ENCODE measurements at places on chromosomes 11 and 22. TPM values are rescaled to one million over a fixed set of nuclear protein-coding genes. Genes with fewer than 3 reads are reported as not detected.

- DNase-seq: no peak
These were observed 323.3 kb upstream of the PDGFD start for GRCh38 chr11:104487046-104487806.

DNA sequence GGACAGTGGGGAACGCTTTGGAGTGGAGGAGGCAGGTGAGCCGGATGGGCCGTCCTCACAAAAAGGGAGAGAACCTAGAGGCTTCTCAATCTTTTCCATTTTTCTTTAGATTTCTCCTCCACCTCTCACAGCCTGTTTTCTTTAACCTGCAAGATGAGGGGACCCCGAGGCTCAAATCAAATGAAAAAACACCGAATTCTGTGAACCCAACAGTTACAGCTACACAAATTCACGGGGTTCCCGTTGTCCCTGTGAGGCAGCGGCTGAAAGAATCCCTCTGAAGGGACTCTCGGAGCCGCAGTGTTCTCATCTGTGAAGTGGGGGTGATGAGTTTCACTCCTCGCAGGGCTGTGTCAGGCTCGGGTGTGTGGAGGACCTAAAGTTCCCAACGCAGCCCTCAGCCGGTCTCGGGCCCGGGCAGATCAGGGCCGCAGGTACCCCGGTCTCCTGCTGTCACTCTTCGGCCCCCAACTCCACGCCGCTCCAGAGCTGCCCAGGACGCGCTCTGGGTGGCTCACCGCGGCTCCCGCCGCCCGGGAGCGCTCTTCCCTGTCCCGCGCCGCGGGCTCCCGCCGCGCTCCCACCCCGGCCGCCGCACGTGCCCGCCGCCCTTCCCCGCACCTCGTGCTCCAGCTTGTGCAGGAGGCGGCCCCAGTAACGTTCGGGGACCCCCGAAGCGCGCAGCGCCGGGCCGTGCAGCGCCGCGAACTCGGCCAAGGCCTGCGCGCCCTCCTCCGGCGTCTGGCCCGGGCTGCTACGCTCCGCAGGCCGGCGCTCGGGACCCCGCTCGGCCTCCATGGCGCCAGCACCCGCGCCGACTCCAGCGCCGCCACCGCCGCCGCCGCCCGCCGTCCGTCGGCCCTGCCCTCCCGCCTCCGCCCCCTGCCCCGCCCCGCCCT lies at the start of gene TTLL12:
Gene TTLL12 (minus strand): TSS at position 863 of the 899 bp plus-strand sequence. CDS start 65 bp downstream, at position 798.
- peak; percentile 85 for DNase-seq

GRCh38 chr11:64324692-64325469 lies 7.0 kb downstream of the PRDX5 start:
- DNase-seq: no peak

Gene KCNK4
- total RNA-seq: not detected

Gene OR8K3
- total RNA-seq: not detected

DNA sequence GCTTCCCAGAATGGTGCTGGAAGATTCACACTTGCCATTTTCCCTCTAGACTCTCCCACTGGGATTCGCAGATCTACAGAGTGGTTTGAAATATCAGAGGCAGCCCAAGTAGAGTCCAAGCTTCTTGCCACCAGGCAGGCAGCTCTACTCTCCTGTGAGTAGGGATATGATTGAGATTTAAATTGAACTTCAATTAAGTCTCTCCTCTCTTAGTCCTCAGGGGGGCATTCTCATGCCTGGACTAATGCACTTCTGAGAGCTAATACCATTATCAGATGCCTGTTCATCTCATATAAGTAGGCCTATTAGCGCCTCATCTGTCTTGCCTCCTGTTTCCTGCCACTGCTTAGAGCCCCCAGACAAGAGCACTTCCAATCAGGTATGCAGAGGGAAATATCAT lies 25.5 kb upstream of the AMPD3 start:
- DNase-seq: no peak

Gene EXPH5
- 30.8 TPM for total RNA-seq

Gene TRPC6
- total RNA-seq: 17.3 TPM

DNA sequence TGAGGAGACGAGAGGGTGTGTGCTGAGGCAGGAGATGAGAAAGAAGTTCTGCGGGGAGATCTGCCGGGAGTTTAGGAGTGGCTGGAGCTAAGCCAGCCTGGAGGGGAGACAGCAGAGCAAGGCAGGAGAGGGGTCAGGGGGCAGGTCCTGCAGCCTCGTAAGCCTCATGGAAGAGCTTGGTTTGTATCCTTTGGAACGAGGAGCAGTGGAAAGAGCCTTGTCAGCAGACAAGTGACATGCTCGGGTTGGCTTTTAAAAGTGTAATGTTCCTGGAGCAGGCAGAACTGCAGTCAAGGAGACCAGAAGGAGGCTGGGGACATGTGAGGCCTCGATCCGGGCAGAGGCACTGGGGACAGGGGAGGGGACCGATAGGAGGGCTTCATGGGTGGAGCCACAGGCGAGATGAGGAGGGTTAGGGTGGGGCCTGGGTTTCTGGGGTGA lies 21.4 kb upstream of the TUB start:
- DNase-seq: no peak

GRCh38 chr11:111440416-111441205 lies 61.5 kb upstream of the POU2AF1 start:
- DNase-seq: no peak

DNA sequence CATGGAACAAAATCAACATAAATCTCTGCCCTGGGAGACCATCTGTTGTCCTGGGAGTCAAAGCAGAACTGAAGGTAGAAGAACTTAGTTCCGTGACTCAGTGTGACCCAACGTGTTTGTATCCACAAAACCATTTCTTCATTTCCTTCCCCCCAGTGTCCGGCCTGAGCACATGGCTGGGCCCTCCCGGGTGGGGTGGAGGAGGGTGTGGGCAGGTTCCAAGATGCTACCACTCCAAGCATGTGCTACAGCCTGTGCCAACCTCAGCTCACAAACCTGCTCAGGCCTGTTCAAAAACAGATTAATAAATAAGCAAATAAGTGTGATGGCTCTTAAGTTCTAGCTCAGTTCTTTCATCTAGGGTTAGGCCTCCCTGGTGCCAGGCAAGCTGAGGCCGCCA lies 55.3 kb downstream of the SHANK2 start:
- DNase-seq: no peak

- no peak for DNase-seq
These were observed 41.5 kb upstream of the TP53I11 start for GRCh38 chr11:44992181-44992582.

Gene ACCS
- total RNA-seq: 32.2 TPM

DNA sequence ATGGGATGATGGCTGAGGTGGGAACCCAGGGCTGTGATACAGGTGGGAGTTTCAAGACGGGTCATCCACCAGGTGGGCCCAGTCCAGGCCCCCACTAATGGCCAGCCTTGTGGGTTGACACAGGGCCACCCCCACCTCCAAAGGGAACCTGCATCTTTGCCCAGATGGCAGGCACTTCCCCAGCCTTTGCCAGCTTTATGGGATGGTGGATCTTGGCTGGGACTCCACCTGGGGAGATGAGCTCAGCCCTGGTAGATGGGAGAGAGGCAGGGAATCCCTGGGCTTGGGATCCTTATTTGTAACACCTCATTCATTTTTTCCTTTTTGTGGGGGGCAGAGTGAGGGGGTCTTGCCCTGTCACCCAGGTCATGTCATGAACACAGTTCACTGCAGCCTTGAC lies 33.4 kb downstream of the CD82 start:
- no peak for DNase-seq

DNA sequence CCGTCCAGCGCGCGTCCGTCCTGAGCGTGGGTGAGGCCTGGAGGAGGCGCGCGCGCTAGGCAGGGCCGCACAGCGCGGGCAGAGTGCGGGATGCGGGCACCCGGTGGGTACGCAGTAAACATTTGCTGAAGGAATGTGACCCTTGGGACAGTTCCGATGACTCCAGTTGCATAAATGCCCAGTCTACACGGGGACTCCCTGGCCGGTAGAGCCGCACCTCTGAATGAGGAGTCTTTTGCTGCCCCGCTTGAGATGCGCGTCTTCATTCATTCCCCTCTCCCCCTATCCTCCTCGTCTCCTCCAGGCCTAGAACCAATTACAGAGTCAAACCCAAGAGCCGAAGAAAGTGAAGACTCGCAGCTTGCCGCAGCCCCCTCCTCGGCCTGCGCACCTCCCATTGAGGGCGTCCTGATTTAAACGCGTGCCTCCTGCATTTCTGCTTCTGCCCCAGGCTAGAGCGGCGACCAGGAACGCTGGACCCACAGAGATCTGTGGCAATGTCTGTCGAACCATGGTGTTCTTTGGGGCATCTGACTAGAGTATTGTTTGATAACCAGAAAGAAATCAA lies 729 bp upstream of the CHKB start:
- DNase-seq: peak; percentile 58

Gene IGSF9B
- 2.9 TPM for total RNA-seq

Gene KLHDC7B
- 0.69 TPM for total RNA-seq

GRCh38 chr22:46696614-46697013 lies 41.4 kb downstream of the CERK start:
- DNase-seq: no peak

- no peak for DNase-seq
These were observed 12.9 kb downstream of the FCHSD2 start for GRCh38 chr11:73129198-73129597.

- DNase-seq: no peak
These were observed 5.9 kb downstream of the INCENP start for GRCh38 chr11:62129590-62130282.

Gene ABTB2
- 3.2 TPM for total RNA-seq

Gene MUC5AC
- total RNA-seq: not detected
